ENCODE measurements at places on chromosomes 2 and 18.
A peak's percentile ranks its signal among the peaks of the same experiment; 100 is the strongest.

DNA sequence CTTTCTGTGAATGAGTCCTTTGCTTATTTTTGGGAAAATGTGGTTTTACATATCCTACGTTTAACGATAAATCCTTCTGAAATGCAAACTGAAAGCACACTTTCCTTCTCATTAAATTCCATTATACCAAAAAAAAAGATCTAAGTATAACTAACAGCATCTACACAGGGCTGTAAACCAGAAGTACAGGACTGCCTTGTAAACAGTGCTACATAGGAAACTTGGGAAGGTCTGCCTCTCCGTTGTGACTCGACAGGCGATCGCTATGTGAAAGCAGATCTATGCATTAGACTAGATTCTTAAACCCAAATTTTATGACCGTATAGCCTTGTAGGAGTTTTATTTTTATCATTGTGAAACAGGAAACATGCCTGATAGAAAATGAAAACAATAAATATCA, 690.5 kb downstream of the ARHGAP15 start:
- no peak overlapping the region for H3K27ac ChIP-seq
- no peak for DNase-seq

GRCh38 chr2:44286884-44287638, 11.8 kb downstream of the SLC3A1 start:
- no peaks in the 10 kb centered on the region for H3K36me3 ChIP-seq
- peaks cover 11% of the 10 kb centered on the region for H3K4me1 ChIP-seq
- no peak for DNase-seq
- H3K27ac ChIP-seq = no peak overlapping the region
- H3K4me3 ChIP-seq = no peak overlapping the region

DNA sequence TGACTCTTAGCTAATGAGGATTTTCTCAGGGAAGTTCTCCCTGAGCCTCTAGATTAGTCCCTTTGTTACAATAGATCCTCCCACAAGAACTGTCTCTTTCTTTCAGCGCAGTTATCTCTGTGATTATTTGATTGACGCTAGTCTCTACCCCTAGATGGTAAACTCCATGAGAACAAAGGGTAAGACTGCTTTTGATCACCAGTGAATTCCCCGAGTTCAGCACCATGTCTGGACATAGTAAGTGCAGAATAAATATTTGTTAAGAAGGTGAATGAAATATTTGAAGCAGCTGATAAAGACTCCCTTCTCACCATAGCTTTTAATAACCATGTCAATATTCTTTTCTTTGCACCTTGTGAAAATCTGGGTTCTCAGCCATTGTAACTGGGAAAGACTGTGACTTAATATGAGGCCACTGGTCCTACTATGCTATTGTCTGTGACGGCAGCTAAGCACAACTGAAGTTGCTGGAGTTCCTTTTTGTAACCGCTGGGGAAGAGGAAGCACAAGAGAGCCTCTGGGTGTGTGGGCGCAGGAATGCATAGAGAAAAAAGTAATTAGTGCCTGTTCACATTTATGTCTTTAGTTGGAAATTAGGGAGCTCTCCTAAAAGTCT, 214.7 kb downstream of the TGIF1 start:
- DNase-seq = no peak
- H3K36me3 ChIP-seq = no peaks in the 10 kb centered on the region
- no peak overlapping the region for H3K27ac ChIP-seq
- H3K4me3 ChIP-seq = no peak overlapping the region
- peaks cover 11% of the 10 kb centered on the region for H3K4me1 ChIP-seq

- H3K4me1 ChIP-seq = no peaks in the 10 kb centered on the region
- H3K36me3 ChIP-seq = no peaks in the 10 kb centered on the region
- no peak for DNase-seq
- H3K4me3 ChIP-seq = no peak overlapping the region
- no peak overlapping the region for H3K27ac ChIP-seq
- no peaks in the 10 kb centered on the region for H3K27me3 ChIP-seq
Measured at GRCh38 chr18:28459587-28459986, 282.7 kb upstream of the CDH2 start.

DNA sequence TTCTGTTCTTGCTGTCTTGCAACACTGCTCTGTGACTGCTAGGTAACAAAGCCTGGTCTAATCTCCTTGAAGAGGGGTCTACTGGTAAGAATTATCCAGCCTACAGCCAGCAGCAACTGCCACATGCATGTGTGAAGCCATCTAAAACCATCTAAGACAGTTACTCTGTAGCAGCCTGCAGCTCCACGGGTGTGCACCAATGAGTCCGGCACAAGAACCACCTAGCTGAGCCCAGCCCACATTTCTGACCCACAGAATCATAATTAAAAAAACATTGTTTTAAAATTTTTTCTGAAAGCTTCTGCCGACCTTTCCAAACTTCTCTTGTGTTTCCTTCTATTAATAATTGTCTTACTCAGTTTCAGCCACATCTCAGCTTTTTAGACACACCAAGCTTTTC, 102.8 kb downstream of the ZNF385B start:
- DNase-seq = no peak
- H3K27ac ChIP-seq = no peak overlapping the region
- H3K4me1 ChIP-seq = no peaks in the 10 kb centered on the region
- no peaks in the 10 kb centered on the region for H3K27me3 ChIP-seq

DNA sequence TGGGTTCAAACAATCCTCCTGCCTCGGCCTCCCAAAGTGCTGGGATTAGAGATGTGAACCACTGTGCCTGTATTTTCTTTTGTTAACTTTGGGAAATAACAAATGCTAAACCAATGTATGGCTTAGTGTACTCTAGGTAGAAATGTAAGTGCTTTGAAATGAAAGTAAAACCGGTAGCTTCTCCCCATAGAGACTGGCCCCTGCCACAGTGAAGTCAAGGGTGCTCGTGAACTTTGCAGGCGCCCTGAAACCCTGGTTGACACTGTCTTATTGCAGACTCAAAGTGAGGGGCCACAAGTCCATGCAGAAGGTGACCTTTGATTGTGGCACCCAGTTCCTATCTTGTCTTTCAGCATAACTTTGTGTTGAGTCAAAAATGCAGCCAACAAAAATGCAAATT, 24.2 kb upstream of the MTCL1 start:
- DNase-seq = no peak
- no peaks in the 10 kb centered on the region for H3K4me1 ChIP-seq
- no peak overlapping the region for H3K4me3 ChIP-seq

- H3K4me1 ChIP-seq = peaks cover 46% of the 10 kb centered on the region
- peak overlapping the region; percentile 63 for H3K27ac ChIP-seq
- DNase-seq = no peak
- no peaks in the 10 kb centered on the region for H3K36me3 ChIP-seq
- H3K27me3 ChIP-seq = no peaks in the 10 kb centered on the region
Measured at GRCh38 chr2:109238580-109238979, 109.6 kb downstream of the SH3RF3 start.

- no peak for DNase-seq
- H3K27ac ChIP-seq = no peak overlapping the region
- no peak overlapping the region for H3K4me3 ChIP-seq
- H3K36me3 ChIP-seq = no peaks in the 10 kb centered on the region
- H3K4me1 ChIP-seq = no peaks in the 10 kb centered on the region
Measured at GRCh38 chr2:166841679-166842078, 46.6 kb upstream of the XIRP2 start.

DNA sequence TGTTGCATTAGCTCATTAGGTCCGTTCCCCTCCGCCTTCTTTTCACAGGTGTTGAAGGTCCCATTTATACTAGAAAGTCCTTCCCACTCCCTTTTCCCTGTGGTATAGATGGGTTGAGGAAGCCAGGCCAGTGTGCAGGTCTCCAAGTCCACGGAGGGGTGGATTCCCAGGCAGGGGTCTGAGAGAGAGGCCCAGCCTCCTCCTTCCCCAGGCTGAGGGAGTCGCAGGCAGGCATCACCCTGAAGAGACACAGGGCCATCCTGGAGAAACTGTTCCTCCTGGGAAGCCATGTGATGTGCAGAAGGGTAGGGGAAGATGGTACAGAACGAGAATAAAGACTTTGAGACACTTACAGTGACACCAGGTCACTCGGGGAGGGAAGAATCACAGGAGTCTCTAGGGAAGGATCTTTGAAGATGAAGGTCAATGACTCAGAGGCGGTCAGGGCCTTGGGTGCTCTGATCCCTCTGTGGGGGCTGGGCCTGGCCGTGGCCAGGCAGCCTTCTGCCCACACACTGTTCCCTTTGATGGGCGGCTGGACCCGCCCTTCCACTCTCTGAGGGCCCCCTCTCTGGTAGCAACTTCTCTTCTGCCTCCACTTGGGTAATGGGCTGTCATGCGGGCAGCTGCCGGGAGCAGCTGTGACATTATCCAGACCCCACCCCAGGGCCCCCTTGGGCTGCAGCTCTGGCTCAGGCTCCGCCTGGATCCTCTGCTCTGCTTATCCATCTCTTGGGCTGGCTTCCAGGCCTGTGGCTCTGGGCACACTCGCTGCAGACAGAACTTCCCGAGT, 45.1 kb downstream of the RHOB start:
- H3K36me3 ChIP-seq = no peaks in the 10 kb centered on the region
- H3K4me1 ChIP-seq = no peaks in the 10 kb centered on the region
- DNase-seq = no peak
- no peaks in the 10 kb centered on the region for H3K27me3 ChIP-seq

DNA sequence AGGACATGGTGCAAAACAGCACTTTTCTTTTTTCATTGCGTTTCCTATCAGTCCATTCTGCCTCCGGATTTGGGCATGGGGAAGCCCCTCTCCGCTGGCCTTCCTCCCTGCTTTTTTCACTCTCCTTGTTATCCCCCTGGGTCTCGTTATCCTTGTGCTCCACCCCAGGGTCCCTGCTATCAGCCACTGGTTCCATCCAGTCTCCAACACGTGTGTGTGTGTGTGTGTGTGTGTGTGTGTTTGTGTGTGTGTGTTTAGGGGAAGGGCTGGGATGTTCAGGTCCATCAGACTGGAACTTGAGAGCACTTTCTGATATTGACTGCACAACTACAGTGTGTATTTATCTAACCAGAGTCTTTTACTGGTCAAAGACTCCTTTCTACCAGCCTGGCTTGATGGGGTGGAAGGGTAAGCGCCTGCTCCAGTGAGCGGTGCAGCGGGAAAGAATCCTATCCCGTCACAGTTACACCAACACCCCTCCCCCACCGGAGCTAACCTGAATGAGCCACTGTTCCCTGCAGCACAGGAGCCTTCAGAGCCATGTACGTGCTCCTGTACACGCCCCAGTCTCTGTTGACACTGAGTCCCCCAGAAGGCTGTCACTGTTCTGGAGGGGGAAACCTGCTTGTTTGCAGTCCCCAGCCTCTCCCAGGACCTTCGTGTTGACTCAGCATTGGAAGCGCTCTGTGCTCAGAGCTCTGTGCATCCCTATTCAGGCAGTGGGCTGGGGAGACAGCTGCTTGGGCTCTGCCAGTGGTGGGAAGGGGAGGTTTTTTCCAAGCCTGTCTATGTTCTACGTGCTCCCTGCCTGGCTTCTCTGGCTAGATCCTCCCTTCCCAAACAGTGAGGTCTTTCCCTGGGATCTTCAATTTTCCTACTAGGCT, 4.6 kb downstream of the INHA start:
- H3K27ac ChIP-seq = no peak overlapping the region
- no peak for DNase-seq
- H3K4me3 ChIP-seq = no peak overlapping the region
- H3K27me3 ChIP-seq = no peaks in the 10 kb centered on the region
- H3K4me1 ChIP-seq = no peaks in the 10 kb centered on the region
- no peaks in the 10 kb centered on the region for H3K36me3 ChIP-seq

GRCh38 chr2:24423095-24423494, 62.8 kb upstream of the ITSN2 start:
- no peak overlapping the region for H3K4me3 ChIP-seq
- no peaks in the 10 kb centered on the region for H3K27me3 ChIP-seq
- no peaks in the 10 kb centered on the region for H3K36me3 ChIP-seq
- no peak overlapping the region for H3K27ac ChIP-seq
- DNase-seq = no peak

GRCh38 chr2:3292416-3292815, 85.2 kb downstream of the EIPR1 start:
- no peak overlapping the region for H3K27ac ChIP-seq
- H3K27me3 ChIP-seq = no peaks in the 10 kb centered on the region
- H3K36me3 ChIP-seq = no peaks in the 10 kb centered on the region
- H3K4me3 ChIP-seq = no peak overlapping the region

DNA sequence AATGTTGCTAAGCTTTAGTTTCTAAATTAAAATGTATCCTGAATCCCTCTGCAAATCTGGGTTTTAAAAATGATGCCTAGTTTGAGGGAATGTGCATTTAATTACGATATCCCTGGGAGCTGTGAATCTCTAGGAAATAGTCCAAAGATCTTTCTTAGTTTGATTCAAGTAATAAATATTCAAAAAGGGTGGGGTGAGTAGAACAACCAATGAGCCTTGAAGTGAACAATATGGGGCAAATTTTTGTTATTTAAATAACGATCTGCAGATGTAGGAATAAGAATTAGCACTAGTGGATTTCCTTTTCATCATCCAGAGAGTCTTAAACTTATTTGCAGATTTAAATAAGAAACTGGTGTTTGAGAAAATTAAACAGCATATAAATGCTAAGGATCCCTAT, 106.3 kb downstream of the ACVR1 start:
- peaks cover 88% of the 10 kb centered on the region for H3K36me3 ChIP-seq
- H3K4me1 ChIP-seq = no peaks in the 10 kb centered on the region
- H3K27me3 ChIP-seq = no peaks in the 10 kb centered on the region

- peaks cover 23% of the 10 kb centered on the region for H3K4me1 ChIP-seq
- no peaks in the 10 kb centered on the region for H3K27me3 ChIP-seq
- H3K27ac ChIP-seq = no peak overlapping the region
- no peaks in the 10 kb centered on the region for H3K36me3 ChIP-seq
Measured at GRCh38 chr2:62464221-62465007, 41.6 kb downstream of the TMEM17 start.

DNA sequence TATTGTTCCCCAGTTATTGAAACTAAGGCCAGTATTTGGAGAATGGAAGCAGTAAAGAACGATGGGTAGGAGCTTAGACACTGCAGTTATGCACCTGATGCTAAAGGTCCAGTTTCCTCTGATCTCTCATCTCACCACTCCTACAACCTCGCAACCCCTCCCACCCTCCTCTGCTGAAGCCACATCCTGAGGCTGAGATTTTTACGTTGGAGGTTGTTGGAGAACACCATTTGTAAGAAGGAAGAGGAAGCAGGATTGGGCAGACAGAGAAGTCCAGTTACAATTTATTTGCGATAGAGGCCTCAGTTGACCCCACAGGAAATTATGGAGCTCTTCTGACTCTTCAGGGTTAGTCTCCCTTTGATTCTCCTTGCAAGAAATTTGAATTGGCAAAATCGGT, 54.3 kb upstream of the NDUFV2 start:
- no peak overlapping the region for H3K27ac ChIP-seq
- no peaks in the 10 kb centered on the region for H3K4me1 ChIP-seq
- H3K36me3 ChIP-seq = no peaks in the 10 kb centered on the region
- DNase-seq = no peak
- H3K4me3 ChIP-seq = no peak overlapping the region
